Stimulated activated CD4-positive, alpha-beta T cell treated with anti-CD3 and anti-CD28 coated beads, Interleukin-4, amount 100 ng/mL, for 24 hours (primary cell): ENCODE measurements at places on chromosomes 5 and 9.

DNA sequence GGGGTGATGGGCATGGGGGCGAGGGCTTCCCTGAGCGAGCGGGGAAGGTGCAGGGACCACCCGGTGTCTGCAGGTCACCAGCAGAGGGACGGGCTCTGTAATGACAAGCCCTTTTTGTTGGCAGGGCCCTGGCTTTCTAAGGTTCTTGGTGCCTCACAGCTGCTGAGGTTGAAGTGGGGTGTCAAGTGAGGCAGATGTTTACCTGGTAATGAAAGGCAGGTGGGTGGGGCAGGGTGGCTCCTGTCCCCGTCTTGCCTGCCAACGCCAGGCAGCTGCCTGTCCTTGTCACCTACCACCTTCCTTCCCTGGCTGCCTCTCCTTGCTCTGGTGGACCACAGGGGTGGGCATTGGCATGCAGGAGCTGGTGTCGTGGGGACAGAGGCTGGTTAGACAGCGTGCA is 41.0 kb upstream of the SEMA4D start:
- DNase-seq = no peak

DNA sequence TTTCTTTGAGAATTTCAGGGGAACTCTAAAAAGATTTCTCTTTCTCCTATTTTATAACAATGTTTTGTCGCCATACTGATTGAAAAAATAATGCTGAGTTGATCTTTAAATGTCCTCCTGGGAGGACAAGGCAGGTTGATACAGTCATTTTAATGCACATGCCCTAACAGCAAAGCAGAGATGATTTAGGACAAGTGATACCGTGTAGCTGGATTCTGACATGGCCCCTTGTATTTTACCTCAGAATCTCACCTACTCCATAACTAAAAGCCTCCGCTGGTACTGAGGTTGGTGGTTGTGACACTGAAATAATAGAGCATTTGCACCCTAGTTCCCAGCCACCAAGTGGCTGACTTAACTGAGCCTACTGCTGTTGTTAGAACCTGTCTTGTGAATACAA is 811 bp upstream of the LRRTM2 start:
- no peak for DNase-seq

DNA sequence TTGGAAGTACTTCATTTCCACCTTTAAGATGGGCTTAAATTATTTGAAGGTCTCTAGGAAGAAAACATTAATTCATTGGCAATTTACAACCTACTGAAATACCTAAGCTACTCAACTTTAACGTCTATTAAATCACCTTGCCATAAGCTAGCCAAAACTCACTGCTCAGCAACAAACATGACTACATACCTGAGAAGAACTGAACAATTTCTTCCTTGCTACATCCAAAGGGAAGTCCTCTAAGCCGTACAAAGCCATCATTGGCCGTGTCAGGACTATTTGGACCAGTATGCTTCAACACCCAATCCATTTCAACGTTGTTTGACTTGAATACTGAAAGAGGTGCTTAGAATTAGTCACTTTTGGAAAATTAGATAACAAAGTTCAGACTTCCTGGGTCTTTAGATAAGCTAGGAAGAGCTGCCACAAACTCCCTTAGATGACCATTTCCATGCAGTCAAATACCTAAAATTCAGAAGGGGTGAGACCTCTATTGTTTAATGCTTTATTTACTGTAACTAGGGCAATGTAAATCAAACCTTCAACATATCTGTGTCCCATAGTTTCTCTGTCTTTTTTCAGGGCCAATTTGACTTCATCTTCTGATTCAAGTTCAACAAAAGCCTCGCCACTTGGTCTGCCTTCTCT is 2.6 kb downstream of the HNRNPH1 start:
- DNase-seq = no peak

- DNase-seq = no peak
Measured at GRCh38 chr9:6978591-6978990, 220.8 kb downstream of the KDM4C start.

- no peak for DNase-seq
Measured at GRCh38 chr5:116436674-116437350, 137.8 kb downstream of the SEMA6A start.

- no peak for DNase-seq
Measured at GRCh38 chr9:125325826-125326225, 64.2 kb downstream of the GAPVD1 start.

DNA sequence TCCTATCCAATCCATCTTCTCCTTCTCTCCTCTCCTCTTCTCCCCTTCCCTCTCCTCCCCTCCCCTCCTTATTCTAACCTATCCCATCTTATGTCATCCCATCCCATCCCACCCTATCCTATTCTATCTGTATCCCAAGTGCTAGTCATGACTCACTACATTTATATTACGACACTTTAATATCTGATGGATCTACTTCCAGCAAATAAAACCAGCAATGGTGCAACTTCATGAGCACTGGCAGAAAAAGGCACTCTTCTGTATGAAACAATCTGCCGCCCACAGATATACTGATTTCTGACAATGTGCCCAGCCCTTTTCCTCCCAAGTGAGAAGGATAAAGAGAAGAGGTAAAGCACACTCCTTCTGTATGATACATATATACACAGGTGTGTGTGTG is 86.6 kb upstream of the ANKH start:
- no peak for DNase-seq

DNA sequence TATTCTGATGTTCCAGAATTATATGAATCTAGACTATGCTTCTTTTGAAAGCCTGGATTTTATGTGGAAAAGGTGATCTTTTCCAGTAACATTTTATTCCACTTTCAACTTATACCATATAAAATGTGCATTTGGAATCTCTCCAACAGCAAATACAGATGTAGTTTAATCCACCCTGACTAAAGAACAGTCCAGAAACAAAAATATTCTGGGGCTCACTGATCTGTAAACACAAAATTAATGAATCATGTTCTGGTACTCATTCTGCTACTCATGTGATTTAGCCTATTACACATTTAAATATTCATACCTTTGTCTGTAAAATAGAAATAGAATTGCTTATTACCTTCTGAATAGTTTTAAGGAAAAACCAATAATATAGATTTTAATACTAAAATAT is 125.8 kb downstream of the ARRDC3 start:
- no peak for DNase-seq

GRCh38 chr5:1793966-1794900 is 5.4 kb downstream of the MRPL36 start:
- DNase-seq = no peak

GRCh38 chr5:52838326-52839015 is 50.8 kb downstream of the ITGA1 start:
- no peak for DNase-seq

DNA sequence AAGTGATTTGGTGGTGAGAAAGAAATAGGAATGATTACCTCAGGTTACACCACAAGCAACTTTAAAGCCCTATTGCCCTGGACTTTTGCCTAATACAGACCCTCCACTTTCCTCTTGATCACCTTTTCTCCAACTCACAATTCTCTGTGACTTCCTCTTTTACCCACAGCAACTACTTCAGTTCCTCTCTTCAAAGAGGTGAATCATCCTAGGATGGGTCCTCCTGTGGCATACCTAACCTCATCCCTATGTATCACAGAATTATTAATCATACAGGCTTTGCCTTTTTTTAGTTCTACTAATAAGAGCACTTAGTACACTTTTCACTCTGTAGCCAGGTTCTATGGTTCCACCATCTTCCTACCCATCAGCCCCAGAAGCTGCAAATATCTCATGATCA is 19.6 kb upstream of the INSL6 start:
- no peak for DNase-seq

- DNase-seq = no peak
Measured at GRCh38 chr5:35483780-35484179, 133.9 kb upstream of the SPEF2 start.

GRCh38 chr9:126372716-126373115 is 46.1 kb downstream of the MVB12B start:
- no peak for DNase-seq

GRCh38 chr9:95003689-95004410 is 277.4 kb downstream of the AOPEP start:
- no peak for DNase-seq

DNA sequence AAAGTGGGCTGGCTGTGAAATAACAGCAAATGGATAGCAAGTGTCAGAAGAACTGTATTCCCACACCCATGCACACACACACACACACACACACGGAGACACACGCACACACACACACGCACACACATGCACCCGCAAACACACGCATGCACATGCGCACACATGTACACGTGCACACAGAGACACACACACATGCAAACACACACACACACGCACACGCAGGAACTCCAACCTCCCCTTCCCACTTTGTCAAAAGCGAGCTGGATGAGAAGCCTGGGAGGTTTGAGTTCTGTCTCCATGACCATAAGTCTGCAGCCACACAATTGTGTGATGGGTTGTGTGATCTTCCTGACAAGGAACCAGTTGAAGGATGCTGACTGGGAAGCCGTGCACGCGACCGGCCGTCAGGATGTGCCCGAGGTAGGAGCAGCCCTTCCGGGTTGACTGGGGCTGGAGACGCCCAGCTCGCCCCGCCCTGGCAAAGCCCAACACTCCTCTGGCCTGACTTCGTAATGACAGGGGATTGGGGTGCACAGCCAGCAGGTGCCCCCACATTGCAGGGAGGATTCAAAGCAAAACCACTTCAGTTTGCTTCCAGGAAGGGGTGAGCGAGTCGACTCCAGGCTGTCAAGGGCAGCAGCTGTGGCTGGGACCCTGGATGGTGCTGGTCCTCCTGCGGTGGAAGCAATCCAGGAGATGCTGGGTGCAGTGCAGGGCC is 29.3 kb upstream of the NKD2 start:
- no peak for DNase-seq

GRCh38 chr5:103174147-103174546 is 54.0 kb downstream of the PPIP5K2 start:
- DNase-seq = no peak

DNA sequence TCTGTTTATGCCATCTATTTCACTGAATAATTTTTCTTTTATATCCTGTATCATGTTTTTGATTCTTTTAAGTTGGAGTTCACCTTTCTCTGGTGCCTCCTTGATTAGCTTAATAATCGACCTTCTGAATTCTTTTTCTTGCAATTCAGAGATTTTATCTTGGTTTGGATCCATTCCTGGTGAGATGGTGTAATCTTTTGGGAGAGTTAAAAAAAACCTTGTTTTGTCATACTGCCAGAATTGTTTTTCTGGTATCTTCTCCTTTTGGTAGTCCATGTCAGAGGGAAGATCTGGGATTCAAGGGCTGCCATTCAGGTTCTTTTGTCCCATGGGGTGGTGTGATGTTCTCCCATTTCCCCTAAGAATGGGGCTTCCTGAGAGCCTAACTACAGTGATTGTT is 800.8 kb upstream of the TYRP1 start:
- DNase-seq = no peak

DNA sequence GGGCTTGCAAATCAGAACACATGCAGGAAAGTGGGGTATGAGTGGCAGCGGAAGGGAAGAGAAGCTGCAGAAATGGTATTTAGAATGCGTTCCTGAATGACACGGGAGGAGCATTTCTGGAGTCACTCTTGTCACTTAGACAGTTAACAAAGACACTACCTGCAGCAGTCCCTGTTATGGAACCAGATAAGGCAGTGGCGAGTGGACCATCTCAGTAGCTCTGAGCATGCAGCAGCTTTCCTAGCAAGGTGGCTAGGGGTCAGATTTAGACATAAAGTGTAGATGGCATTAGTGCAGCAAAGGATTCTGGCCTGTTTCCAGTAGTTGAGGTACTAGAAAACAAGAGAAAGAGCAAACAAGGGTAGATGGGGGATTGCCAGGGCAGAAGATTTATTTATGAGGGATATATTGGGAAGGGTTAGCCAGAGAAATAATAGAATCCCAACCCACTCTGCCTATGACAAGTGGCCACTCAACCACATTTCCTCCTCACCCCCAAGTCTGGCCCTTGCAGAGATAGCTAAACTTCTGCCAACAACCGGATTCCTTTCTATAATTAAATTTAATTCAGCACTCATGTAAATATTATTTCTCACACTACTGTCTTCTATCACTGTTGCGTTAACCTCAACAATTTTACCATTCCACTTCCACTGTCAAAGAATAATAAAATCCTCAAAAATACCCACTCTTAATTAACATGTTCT is 201.6 kb downstream of the DCP2 start:
- no peak for DNase-seq

DNA sequence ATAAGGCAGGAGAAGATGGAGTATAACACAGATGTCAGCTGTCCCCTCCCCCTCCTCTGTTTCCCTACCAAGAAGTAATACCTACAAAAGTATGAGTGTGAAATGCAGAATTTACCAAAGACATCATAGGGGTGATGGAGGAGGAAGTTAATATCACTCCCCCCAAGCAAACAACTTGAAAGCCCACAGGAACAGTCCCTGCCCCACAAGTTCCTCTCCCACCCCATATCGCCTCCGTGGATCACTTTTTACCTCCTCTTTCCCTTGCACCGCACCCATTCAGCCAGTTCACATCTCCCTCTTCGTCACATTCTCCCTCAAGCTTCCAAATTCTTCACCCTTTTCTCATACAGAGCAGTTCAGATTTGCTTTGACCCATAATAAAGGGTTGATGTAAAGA is 7.0 kb upstream of the SIL1 start:
- no peak for DNase-seq

GRCh38 chr5:73030995-73031394 is 75.2 kb downstream of the FCHO2 start:
- DNase-seq = no peak

- no peak for DNase-seq
Measured at GRCh38 chr9:29514862-29515261, 1941.6 kb upstream of the C9orf72 start.

DNA sequence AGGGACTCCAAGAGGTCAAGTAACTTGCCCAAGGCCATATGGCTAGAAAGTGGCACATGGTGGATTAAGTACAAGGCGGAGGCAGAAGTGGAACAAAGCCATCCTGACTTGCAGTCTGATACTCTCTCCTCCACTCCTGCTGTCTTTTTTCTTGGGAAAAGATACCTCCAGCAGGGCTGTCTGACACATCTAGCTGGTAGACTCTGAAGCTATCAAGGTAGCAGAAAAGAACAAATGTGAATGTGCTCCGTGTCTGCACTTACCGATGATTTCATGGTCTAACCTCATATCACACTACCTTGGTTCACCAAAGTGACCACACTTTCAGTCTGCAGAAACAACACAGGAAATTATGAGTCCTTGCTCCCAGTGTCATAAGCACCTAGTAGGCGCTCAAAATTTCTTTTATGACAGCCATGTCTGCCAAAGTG is 284.8 kb downstream of the CRB2 start:
- peak; percentile 15 for DNase-seq

GRCh38 chr5:78661691-78662090 is 13.1 kb upstream of the LHFPL2 start:
- no peak for DNase-seq

- no peak for DNase-seq
Measured at GRCh38 chr9:125464591-125465385, 203.2 kb downstream of the GAPVD1 start.

DNA sequence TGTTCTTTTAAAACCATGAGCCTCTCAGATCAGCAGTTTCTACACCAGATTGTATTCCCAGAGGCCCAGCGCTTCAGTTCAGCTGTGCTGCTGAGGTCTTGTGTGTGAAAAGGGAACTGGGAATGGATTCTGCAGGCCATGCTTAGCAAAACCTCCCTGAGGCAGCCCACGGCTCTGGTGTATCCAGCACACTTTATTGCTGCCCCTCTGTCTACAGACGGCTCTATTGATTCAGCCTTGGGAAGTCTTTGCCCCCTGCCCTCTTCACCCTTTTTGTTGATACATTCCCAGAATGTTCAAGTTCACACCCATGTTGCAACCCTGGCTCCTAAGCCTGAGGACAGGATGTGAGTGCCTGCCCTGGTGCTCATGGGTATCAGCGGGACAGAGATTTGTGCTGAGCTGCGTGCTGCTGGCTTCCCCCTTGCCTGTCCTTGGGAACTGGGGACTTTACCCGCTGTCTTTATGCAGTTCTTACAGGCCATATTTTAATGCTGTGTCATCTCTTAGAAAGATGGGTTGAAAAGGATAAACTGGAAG is 37.3 kb downstream of the ARHGAP26 start:
- no peak for DNase-seq

GRCh38 chr5:9209846-9210492 is 335.9 kb downstream of the SEMA5A start:
- no peak for DNase-seq
